ENCODE measurements at places on chromosomes 5 and 9.

- DNase-seq: no peak
Measured at GRCh38 chr9:37984672-37985611, 81.0 kb upstream of the SLC25A51 start.

GRCh38 chr5:136201870-136202269 is 8.9 kb upstream of the SMIM32 start:
- DNase-seq: no peak

DNA sequence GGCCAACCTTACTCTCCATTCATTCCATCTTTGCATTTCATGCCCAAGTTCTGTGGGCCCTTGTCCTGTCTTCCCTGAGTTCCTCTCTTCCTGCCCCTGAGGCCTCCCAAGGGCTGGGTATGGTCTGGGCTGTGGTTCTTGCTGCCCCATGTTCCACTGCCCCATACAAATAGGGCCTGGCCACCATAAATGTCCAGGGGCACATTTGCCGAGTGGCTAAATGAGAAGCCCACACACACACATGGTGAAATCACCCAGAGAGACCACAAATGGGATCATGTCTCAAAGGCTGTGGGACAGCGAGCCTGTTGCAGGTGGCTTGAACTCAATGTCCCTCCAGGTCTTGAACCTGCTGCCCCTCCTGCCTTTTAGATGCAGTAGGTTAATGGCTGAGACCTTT is 1.2 kb downstream of the TIFAB start:
- no peak for DNase-seq

DNA sequence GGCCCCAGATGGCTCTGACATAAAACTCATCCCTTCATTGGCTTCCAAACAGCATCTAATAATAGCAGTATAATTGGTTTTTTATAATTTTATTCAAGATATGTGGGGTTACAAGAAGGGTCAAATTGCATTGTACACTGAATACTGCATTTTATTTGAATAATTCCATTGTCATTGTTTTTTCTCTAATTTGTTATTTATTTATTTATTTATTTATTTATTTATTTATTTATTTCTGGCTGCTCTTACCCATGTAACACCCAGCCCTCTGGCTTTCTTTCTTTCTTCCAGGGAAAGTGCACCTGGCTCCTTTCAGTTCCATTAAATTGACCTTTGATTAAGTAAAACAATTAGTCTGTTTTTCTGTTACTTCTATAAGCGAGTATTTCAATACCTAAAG is 210.1 kb downstream of the CDH9 start:
- DNase-seq: no peak

- no peak for DNase-seq
Measured at GRCh38 chr9:109974143-109974917, 194.3 kb downstream of the PALM2AKAP2 start.

- DNase-seq: no peak
Measured at GRCh38 chr5:170860818-170861666, 776 bp upstream of the RANBP17 start.

DNA sequence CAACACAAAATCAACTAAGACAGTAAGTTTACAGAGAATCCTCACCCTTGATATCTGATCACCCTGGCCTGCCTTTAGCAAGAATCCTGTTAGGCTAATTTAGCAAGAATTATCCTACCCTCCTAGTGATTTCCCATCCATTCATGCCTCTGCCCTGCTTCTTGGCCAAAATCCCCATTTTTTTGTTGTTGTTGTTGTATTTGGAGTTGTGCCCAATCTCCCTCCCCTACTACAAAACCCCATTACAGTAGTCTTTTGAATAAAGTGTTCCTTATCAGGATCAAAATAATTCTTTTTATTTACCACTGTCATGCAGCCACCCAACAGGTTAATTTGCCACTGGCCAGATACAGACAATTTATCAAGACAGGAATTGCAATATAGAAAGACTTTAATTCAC is 58.5 kb upstream of the CLINT1 start:
- DNase-seq: no peak

DNA sequence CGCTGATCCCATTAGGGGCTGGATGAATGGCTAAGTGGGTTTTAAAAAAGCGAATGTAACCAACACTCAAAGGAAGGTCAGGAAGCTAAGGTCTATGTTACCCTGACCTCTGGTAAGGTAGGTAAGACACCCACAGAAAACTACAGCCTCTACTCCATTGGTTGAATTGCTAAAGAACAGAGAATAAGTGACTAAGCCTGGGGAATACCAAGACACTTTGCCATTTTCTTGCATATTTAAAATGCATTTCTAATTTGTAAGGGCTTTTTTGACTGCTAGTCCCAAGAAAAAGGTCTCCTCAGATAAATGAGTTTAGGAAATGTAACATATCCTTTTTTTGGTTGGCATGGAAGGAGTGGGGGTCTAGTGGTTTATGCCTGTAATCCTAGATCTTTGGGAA is 368.7 kb downstream of the BNC2 start:
- no peak for DNase-seq

DNA sequence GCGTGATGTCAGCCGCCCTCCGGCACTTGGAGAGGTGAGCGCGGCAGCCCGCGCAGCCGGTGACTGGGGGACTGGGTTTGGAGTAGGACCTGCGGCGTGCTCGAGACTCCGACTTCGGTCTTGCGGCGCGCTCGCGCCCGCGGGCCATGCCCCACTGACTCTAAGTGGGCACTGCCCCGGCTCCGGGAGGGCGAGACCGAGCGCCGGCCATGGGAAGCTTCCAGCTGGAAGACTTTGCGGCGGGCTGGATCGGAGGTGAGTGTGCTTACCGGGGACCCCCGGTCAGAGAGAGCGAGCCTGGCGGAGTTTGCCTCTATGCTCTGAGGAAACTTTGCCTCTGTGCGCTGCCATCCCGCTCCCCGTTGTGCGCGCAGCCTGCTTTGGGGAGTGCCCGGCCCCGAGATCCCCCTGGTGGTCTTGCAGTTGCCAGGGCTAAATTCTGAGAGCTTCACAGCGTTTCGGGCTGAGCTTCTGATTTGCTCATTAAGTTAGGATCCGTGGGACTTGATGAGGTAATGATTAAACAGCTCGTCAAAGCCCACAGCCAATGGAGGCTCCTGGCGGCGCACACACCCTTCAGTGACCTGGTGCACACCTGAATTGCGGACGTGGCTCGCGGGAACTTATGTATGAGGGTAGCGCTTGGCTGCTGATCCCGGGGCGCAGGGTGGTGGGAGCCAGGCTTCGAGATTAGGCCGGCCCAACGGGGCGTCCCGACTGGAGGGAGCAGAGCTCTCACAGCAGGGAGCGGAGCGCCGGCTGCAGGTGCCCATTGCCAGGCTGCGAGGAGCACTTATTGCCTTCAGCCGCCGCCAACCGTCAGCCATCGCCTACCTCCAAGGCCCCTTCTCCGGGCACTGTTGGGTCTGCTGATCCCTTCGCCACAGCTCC is at the start of gene SLC25A48:
TSS of gene SLC25A48 (plus strand) at position 25 of the 891 bp plus-strand sequence. CDS start at position 210, 185 bp downstream.
- peak; percentile 43 for DNase-seq

GRCh38 chr9:131449276-131449675 is 53.4 kb upstream of the POMT1 start:
- DNase-seq: no peak

- DNase-seq: no peak
Measured at GRCh38 chr5:35963381-35963843, 25.0 kb upstream of the CAPSL start.

GRCh38 chr9:2919347-2919746 is 75.5 kb upstream of the PUM3 start:
- no peak for DNase-seq

DNA sequence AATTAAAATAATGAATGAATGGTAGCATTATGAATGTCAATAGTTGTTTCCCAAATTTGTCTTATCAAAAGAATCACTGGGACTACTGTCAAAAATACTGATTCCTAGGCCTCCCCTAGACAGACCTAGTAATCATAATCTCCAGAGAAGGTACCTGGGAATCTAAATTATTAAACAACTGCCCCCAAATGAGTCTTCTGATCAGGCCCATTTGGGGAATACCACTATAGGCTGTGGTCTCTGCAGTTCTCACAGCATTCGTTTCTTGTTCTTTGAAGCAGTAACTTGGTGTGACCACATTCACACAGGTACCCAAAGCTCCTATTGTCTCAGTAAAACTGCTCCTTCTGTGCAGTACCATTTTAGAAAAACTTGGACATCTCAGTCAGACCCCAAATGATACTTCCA is 230.9 kb downstream of the PIK3R1 start:
- no peak for DNase-seq

- no peak for DNase-seq
Measured at GRCh38 chr5:146238973-146239372, 35.6 kb downstream of the RBM27 start.

DNA sequence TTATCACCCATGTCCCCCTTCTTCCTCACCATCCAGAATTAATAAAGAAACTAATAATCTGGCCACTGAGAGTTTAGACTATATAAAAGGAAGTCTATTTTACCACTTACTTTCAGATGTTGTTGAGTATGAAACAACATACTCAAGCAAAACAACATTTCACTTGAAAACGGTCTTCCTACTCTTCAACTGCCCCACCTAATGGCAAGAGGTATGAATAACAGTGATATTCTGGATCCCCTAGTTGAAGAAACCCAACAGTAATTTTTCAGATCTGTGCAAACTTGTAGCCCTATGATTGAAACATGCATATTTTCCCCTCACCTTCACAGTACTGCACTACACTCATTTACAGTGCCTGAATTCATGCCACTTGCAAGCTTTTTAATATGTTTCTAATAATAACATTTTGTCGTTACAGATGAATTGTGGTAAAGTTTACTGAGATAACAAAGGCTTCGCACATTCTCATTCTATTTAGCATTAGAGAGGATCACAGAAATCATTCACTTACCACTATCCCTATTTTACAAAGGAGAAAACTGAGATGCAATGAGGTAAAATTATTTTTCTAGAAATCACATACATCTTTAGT is 267.9 kb upstream of the PDE4D start:
- DNase-seq: peak; percentile 11

GRCh38 chr9:123483191-123483803 is 127.3 kb downstream of the CRB2 start:
- no peak for DNase-seq

- no peak for DNase-seq
Measured at GRCh38 chr9:20043461-20043860, 254.6 kb upstream of the SLC24A2 start.

DNA sequence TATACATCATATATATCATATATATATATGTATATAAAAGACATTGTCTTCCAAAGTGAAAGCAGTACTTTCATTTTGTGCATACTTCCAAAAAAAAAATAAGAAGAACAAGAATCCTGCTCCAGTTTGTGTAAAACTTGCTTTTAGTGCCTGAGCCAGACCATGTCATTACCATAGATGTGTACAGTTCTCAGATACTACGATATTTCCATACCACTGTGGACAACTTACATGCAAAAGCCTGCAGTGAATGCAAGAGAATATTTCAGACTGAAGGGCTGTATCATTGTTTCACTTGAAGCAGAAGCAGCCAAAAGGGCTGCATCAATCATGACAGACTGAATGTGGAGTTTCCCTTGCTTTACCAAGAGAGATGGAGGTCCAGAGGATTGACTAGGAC is 72.6 kb upstream of the CYLC2 start:
- no peak for DNase-seq

DNA sequence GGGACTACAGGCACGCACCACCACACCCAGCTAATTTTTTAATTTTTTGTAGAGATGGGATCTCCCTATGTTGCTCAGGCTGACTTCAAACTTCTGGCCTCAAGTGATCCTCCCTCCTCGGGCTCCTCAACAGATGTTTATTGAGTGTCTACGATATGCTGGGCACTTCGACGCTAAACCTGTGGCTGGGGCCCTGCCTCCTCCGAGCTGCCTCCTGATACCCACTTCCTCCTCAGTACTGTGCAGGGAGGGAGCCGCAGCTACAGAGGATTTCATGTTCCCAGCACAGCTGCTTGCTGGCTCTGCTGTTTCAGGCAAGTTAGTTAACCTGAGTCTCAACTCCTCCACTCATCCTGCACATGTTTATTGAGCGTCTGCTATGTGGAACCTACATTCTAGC is 9.6 kb downstream of the AIF1L start:
- DNase-seq: no peak

DNA sequence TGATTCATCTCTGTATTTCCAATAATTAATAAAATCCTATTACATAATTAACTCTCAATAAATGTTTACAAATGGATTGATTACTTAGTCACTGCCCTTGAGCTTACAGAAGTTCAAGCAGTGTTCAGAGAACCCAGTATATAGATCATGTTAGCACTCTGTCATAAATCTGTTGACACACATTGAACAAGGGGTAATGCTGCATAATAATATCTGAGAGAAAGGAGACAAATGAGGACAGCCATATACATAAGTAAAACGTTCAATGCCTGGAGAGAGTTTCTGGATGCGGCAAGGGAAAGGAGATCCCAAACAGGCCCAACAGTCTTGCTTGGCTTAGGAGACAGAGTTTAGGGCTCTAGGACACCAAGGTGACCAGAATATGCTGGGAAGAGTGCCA is 270.2 kb downstream of the FBXL17 start:
- DNase-seq: no peak

DNA sequence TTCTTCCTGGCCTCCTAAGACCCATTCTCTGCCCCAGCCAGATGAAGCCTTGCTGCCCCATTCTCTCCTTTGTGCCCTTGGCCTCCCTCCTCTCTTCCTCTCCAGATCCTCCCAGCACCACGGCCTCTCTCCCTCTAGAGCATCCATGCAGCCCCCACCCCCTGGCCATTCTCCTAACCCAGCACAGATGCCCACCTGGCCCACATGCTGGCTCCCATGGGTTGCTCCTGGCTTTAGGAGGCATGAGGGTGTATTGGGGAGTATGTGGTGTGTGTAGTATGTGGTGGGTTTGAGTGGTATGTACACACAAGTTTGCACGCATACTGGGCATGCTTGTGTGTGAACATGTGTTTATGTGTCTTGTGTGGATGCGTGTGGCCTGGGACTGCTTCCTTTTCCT is 47.1 kb downstream of the FOXI1 start:
- DNase-seq: no peak

GRCh38 chr9:89439571-89439970 is 58.3 kb downstream of the SEMA4D start:
- no peak for DNase-seq

DNA sequence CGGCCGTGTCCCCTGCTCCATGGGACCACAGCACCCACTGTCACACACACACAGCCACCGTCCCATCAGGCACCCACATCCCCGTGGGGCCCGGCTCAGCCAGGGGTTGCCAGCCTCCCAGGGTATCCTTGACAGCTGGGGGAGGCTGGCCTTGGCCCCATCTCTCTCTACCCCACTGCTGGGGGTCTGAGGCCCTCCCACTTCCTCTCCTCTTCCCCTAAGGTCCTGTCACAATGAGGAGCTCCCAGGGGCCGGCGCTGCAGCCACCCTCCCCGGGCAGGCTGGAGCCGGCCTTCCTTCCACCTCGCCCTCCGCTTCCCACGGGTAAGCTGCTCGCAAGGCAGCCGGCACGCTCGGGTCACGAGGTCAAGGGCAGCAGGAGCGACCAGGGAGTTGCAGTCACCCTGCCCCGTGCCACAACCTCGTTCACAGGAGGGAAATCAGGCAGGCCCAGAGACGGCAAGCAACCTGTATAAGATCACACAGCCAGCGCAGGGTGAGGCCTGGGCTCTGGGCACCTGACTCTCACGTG is 38.6 kb upstream of the NOTCH1 start:
- DNase-seq: no peak

DNA sequence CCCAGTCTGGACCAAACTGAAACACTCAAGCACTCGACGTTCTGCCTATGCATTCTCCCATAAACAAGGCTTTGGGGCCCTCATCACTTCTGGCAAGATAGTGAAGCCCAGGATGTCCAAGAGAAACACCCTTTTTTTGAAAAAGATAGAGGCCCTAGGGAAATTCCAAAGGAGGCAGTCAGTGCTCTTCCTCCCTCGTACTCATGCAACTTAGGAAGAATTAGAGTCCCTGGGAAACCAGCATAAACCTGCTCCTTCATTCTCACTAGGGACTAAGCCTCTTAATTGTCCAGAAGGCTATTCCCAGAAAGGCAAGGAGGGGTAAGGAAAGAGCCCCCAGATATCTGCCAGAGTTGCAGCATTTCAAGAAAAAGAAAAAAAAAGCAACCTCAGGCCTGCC is 7.8 kb upstream of the RUSC2 start:
- DNase-seq: no peak

Data from SJSA1 (cell line).